ENCODE measurements at places on chromosomes 11 and 22.

- DNase-seq, result no peak
These were observed 283.8 kb downstream of the BRD1 start for GRCh38 chr22:49543876-49544275.

DNA sequence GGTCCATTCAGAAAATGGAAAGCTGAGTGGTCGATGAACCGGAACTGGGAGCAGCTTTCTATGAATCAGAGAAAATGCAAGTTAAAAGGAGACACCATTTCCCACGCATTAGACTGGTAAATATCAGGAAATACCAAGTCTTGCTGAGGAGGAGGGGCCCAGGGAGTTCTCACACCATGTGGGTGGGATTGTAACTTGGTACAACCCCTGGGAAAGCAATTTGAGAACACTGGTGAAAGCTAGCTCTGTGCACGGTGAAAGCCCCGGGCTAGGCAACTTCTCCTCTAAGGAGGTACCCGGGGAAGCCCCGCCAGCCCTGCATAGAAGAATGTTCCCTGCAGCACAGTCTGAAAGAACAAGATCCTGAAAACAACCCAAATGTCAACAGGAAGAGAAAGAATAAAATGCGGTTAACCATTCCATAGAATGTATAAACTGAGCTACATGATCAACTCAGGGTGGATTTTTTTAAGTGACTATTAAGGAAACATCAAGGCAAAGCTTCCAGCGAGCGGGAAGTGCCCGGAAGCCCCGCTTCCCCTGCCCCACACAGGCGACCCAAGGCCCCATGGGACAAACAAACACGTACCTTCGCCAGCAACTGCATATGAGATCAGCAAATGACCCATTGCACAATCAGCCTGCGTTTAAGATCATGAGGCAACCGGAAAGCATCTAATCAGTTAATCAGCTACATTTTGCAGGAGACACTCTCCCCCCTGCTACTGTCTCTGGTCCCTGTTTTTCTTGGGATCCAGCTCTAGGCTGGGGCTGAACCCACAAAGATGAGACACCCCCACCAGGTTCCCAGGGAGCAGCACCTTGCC, 11.3 kb downstream of the SHANK2 start:
- no peak for DNase-seq

GRCh38 chr11:32435942-32436750, 807 bp upstream of the WT1 start:
- DNase-seq, result no peak

DNA sequence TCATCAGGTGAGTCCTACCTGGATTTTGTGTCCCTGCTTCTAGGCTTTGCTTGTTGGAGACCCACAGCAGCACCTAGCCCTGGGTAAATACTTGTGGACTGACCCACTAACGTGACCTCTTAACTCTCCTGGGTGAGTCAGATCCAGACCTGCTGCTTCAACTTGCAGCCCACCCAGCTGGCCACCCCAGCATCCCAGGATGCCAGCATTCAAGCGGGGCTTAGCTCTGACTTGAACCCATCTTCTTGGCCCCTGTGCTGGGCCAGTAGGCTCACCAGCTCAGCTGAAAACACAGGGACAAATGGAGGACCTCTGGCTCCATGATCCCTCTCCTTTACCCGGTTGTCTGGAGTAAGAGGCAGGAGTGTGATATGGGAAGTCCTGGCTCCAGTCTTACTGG, 33.5 kb downstream of the PARVG start:
- no peak for DNase-seq

DNA sequence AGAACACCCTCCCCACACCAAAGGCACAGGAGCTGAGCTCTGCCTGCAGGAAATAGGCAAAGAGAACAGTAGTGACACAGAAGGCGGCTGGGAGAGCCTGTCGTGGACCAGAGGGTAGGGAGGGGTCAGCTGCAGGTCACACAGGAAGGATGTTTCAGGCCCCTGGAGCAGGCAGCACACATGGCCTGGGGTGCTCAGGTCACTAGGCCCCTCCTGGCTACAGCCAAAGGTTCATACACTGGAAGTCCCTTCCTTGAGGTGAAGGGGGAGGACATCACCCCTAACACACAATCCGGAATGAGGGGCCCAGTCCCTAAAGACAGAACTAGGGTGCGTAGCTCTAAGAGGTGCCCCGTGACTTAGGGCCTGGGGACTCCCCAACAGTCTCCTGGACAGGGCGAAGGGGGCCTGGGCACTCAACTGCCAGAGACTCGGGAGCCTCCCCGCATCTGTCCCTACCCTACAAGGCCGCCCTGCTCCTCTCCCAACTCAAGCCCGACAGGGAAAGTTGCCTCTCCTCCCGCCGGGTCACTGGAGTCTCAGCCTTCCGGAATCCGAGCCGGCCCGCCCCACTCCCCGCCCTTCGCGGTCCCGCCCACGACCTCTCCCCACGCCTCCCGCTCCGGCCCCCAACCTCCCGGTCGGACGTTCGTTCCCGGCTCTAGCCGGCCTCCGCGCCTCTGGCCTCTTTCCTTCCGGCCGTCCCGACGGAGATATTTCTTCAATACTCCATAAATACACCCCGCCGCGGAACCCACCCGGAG, at the start of gene CYB5R2:
Gene CYB5R2 (minus strand): TSS at position 541 of the 764 bp plus-strand sequence. CDS start 675 bp downstream, outside the sequence.
- DNase-seq, result no peak

GRCh38 chr22:40498420-40499208, 128.2 kb downstream of the SGSM3 start:
- DNase-seq, result no peak

- no peak for DNase-seq
These were observed 52.8 kb downstream of the BCR start for GRCh38 chr22:23233084-23233531.

GRCh38 chr11:113673550-113674396, 32.3 kb downstream of the TMPRSS5 start:
- DNase-seq, result no peak

- DNase-seq, result no peak
These were observed 51.8 kb upstream of the IGLL5 start for GRCh38 chr22:22835771-22836291.

Measured in NCI-H1417 treated with DMSO at 0.1 percent for 48 hours (cell line).